GOT3 (cell line): ENCODE measurements at places on chromosomes 12 and 14.

DNA sequence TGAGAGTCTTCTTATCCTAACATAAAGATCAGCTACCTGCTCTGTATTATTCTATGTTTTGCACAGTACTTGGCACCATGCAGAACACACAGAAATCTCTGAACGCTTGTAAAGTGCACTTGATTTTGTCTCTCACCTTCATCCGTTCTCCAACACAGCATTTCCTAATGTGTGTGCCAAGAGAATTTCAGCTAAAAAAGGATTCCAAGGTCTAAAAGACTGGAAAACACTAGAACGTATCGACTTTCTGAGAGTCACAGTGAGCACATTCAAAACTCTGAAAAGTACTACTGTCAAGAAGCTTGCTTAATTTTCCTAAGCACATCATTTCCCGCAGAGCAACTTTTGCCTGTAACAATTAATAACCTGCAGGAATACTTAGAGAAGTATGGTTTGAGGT is 211.1 kb downstream of the ANO2 start:
- no peak for DNase-seq

DNA sequence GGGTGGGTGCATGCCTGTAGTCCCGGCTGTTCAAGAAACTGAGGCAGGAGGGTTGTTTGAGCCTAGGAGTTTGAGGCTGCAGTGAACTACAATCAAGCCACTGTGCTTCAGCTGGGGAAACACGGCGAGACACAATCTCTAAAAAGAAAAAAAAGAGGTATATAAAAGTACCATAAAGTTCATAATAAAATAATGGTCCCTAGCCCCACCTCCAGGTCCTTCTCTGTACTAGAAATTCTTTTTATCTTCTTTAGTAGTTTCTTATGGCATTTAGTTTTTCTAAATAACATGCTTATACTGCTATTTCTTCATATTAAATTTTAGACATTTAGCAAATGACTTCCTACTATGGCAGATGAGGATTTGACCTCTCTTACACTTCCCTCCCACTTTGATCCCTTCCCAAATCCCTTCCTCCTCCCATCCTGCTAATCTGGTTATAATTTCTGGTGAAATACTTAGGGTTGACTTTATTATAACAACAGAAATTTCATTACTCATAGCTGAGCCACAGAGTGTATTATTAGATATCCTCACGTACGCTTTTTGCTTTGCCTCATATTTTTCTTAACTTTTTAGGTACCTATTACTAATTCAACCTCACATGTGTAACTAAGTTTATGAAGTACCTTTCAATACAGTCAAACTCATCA is 94.7 kb downstream of the SLC41A2 start:
- no peak for DNase-seq

GRCh38 chr12:24945039-24945438 is 3.9 kb downstream of the BCAT1 start:
- DNase-seq = no peak

GRCh38 chr12:118372541-118373495 is at the start of gene TAOK3:
TAOK3 (minus strand) TSS chr12:118372907; CDS start chr12:118255567, 117,340 bp downstream.
- DNase-seq = peak; percentile 94

DNA sequence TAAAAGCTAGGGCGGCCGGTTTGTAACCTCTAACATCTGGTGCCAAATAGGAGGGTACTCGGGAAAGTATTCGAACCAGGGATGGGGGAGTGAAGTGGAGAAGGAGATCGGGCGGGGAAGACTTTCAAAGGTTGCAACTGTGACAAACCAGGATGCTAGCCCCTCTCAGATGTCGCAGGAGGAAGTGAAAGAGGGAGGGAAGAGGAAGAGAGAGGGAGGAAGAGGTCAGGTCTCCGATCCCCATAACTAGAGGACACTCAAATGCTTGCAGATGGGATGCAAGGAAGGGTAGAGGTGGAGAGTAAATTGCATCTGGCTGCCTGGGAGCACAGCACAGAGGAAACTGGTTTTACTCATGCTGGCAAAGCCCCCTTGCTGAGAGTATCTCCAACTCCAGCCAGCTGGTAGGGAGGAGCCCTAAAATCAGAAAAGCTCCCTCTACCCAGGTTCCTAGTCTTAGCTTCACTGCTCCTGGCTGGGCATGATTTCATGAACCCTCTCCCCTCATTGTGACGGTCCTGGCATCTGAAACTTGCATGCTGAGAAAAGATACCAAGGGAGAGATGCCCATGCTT is 696.7 kb upstream of the TBX3 start:
- DNase-seq = no peak
